NCI-H2029 treated with DMSO at 0.1 percent for 48 hours (cell line): ENCODE measurements at places on chromosomes 7 and 10.

GRCh38 chr7:31445686-31446355, 68.1 kb upstream of the ITPRID1 start:
- DNase-seq, result no peak

- peak; percentile 11 for DNase-seq
Observed at GRCh38 chr7:22782616-22783232, 39.9 kb downstream of the TOMM7 start.

DNA sequence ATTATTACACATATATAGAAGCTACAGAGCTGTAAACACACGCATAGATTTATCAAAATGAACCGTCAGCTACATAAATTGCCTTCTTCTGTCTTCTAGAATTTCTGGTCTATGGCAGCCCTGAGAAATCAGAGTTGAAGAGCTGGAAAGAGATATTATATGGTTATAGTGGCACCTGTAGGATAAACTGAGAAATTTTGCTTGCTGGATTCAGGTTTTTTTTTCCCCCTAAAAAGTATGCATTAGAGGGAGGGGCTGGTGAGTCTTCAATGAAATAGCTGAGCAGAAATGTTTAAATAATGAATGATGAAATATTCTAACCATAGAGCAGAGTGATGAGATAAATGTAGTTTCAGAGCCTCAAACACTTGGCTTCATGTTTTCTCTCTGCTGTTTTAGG, 78.0 kb upstream of the DYNC1I1 start:
- DNase-seq, result no peak

GRCh38 chr7:98599886-98600285, 17.2 kb upstream of the NPTX2 start:
- DNase-seq, result no peak

- DNase-seq, result no peak
Observed at GRCh38 chr10:33212061-33212748, 122.3 kb downstream of the NRP1 start.

DNA sequence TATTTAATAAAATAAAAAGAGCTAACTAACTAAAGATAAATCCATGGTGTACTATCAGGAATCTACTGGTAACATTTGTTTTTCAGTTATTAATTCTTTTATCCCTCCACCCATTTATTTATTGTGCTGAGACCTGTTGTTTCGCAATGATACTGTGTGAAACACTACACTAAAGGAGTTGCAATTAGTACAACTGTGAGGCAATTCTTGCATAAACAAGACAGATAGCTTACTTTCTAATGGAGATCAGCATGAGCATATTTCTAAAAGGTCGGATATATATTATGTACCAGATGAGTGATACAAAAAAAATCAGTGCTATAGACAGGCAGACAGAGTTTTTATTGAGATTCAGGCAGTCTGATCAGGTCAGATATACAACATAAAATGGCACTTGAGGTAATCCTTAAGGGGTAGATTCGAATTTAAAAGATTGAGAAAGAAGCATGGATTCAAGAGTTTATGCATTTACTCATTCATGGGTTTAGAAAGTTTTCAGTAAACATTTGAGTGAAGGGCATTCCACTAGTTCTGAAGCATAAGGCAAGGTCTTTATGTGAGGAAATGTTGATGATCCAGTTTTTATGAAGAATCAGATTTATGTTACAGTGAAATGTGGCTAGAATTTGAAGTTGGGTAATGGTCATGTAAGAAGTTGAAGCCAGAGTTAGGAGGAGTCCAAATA, 147.6 kb downstream of the POLR1F start:
- no peak for DNase-seq

- no peak for DNase-seq
Observed at GRCh38 chr7:35544028-35544742, 150.8 kb downstream of the HERPUD2 start.

GRCh38 chr7:101784292-101785127, 32.9 kb upstream of the CUX1 start:
- no peak for DNase-seq

DNA sequence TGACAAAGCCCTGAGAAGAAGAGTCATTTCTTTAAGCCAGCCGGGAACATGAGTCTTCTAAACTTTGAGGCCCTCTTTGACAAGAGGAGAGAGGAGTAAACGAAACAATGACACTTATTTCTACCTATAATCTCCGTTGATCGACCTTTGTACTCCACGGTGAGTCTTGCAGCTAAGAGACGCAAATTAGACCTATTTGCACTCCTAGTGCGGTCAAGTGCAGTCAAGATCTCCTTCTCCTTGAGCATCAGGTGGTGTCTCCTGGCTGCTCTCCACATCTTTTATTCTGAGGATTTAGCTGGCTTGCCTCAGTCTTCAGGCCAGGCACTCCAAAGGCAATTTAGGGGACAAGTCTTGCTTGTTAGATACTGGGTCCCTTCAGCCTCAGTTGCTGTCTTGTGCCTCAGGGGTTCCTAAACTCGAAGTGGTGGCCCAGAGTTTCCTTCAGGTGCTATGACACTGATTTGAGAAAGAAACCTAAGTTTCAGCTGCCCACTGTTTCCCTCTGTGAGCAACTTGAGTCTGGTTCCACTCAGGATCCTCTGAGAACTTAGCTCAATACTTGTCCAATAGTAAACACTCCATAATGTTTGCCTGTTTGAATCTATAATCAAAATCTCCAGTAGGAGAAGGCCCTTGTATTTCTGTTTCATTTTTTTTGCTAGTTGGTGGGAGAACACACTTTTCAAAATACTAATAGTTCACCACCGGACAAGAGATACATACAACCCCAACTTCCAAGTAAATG, 312.9 kb downstream of the RNLS start:
- DNase-seq, result no peak

DNA sequence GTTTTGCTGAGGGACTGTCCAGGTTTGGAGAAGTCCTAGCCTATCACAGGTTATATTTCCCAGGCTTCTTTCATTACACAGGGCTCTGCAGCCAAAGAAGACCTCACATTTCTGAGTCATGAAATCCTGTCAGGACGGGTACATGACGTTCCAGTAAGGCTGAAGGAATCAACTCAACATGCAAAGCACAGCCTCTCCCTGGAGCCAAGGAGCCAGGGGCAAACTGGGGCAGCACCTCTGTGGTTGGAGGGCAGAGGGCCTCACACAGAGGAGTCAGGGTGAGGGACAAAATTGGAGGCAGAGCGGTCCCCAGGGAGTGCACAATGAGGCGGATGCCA, 116.3 kb upstream of the GDF10 start:
- DNase-seq, result no peak

- DNase-seq, result peak; percentile 5
Observed at GRCh38 chr10:49592726-49593563, 17.2 kb upstream of the SLC18A3 start.

GRCh38 chr7:2040201-2040892, 192.4 kb downstream of the MAD1L1 start:
- DNase-seq, result no peak

DNA sequence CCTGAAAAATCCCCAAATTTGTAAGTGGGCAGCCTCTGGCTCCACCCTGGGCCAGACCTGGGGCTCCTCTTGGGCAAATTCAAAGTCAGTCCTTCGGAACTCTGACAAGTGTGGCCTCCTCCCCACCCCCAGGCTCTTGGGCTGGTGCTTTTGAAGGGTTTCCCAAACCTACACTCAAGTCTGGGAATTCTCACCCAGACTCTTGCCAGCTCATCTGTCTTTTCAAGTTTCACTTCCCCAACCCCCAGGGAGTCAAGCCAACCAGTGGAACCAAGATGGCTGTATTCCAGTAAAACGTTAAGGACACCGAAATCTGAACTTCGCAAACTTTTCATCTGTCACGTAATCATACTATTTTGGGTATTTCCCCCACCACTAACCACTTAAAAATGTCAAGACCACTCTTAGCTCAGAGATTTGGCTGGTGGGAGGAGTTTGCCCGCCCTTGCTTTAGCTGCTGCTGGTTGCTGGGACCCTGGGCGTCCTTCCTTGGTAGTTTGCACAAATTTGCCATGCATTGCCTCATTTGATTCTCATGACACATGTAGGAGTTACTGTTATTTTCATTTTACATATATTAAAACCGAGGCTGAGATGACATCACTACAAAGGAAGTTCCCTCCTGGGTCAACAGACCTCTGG, 1.7 kb upstream of the MYO1G start:
- no peak for DNase-seq

GRCh38 chr7:130614449-130614848, 54.1 kb downstream of the COPG2 start:
- no peak for DNase-seq

- DNase-seq, result no peak
Observed at GRCh38 chr7:30778255-30779025, 7.2 kb downstream of the MINDY4 start.
